Liver (tissue), 10 donors: ENCODE measurements at places on chromosomes 5 and 9. TPM values are rescaled to one million over a fixed set of nuclear protein-coding genes. Genes with fewer than 3 reads are reported as not detected.

GRCh38 chr5:175082866-175083590 lies 358.6 kb downstream of the MSX2 start:
- no peaks in the 10 kb centered on the region for H3K27me3 ChIP-seq
- no peak overlapping the region for H3K4me3 ChIP-seq
- no peaks in the 10 kb centered on the region for H3K4me1 ChIP-seq
- DNase-seq: no peak
- no peaks in the 10 kb centered on the region for H3K36me3 ChIP-seq

UQCRQ gene
- 62.5 TPM for total RNA-seq

DNA sequence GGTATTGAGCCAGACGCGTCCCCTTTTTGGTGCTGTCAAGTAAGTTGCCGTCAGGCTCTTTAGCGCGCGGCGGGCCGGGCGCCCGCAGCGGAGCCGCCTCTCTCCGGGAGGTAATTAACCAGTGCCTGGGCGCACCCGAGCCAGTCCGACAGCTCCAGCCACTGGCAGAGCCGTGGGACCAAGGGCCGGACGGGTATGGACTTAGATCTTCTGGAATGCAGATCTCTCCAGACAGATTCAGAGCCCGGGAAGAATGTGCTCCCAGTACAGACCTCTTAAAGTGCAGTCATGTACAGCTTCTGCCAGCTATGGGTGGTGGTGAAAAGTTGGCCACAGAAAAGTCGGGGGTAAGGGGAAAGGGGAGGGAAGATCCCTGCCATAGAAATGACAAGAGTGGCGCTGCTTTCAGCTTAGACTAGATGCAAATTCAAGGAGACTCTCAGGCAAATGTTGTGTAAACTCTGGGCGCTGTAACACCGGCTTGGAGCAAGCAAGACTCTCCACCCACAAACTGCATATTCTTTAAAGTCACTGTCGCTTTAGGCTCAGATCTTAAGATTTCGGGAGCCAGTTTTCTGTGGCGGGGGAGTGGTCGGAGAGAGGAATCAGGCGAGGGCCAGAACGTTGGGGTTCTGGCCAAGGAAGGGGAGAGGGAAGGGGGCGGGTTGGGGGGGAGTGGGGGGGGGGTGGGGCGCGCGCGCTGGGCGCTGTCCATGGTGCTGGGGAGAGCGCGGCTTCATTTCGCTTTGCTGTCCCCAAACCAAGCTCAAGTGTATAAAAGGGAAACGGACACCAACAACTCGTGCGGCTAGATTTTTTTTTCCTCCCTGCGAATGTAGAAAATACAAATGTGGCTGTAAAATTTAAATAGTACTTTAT lies 29.2 kb downstream of the NR2F1 start:
- no peaks in the 10 kb centered on the region for H3K36me3 ChIP-seq
- no peak overlapping the region for H3K4me3 ChIP-seq
- H3K4me1 ChIP-seq: peaks cover 2% of the 10 kb centered on the region

- no peaks in the 10 kb centered on the region for H3K36me3 ChIP-seq
- H3K27me3 ChIP-seq: no peaks in the 10 kb centered on the region
- no peak overlapping the region for H3K4me3 ChIP-seq
- H3K27ac ChIP-seq: no peak overlapping the region
- H3K4me1 ChIP-seq: no peaks in the 10 kb centered on the region
Observed at GRCh38 chr5:159826351-159827214, 89.7 kb upstream of the ADRA1B start.

- H3K4me3 ChIP-seq: no peak overlapping the region
- H3K27me3 ChIP-seq: no peaks in the 10 kb centered on the region
- H3K4me1 ChIP-seq: no peaks in the 10 kb centered on the region
- no peak overlapping the region for H3K27ac ChIP-seq
Observed at GRCh38 chr5:86979811-86980411, 287.8 kb upstream of the RASA1 start.

DNA sequence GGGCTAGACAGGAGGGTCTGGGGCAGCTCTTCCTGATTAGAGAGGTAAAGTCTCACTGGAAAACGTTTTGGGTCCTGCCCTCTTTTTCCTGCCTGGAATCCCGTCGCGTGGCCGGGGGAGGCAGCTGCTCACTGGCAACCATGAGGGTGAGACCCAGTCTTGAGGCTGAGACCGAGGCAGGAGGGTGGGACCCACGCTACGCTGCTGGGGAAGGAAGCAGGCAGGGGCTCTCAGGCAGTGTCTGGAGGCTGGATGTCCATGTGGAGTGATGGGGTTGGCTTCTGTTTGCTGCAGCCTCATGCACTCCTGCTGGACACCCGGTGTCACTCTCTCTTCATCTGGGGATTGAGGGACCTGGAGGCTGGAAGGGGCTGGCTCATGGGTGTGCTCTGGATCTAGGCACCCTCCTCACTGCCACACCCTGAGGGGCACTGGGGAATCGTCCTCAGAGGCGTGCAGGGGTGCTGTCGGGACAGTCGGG lies 11.3 kb upstream of the SLC2A6 start:
- no peak for DNase-seq
- H3K36me3 ChIP-seq: no peaks in the 10 kb centered on the region
- no peak overlapping the region for H3K27ac ChIP-seq
- no peak overlapping the region for H3K4me3 ChIP-seq

- no peaks in the 10 kb centered on the region for H3K36me3 ChIP-seq
- no peak overlapping the region for H3K4me3 ChIP-seq
- no peak for DNase-seq
- no peaks in the 10 kb centered on the region for H3K4me1 ChIP-seq
Observed at GRCh38 chr5:81292130-81292529, 9.3 kb upstream of the ZCCHC9 start.

- no peak overlapping the region for H3K4me3 ChIP-seq
- H3K4me1 ChIP-seq: peaks cover 18% of the 10 kb centered on the region
- H3K27ac ChIP-seq: no peak overlapping the region
- no peak for DNase-seq
- H3K36me3 ChIP-seq: no peaks in the 10 kb centered on the region
- H3K27me3 ChIP-seq: peaks cover 3% of the 10 kb centered on the region
Observed at GRCh38 chr5:93607367-93608258, 24.6 kb downstream of the NR2F1 start.

RORB gene
- not detected for total RNA-seq

CCDC183 gene
- 0.75 TPM for total RNA-seq

CARD9 gene
- total RNA-seq: 5.3 TPM

SPATA6L gene
- 1.6 TPM for total RNA-seq

DNA sequence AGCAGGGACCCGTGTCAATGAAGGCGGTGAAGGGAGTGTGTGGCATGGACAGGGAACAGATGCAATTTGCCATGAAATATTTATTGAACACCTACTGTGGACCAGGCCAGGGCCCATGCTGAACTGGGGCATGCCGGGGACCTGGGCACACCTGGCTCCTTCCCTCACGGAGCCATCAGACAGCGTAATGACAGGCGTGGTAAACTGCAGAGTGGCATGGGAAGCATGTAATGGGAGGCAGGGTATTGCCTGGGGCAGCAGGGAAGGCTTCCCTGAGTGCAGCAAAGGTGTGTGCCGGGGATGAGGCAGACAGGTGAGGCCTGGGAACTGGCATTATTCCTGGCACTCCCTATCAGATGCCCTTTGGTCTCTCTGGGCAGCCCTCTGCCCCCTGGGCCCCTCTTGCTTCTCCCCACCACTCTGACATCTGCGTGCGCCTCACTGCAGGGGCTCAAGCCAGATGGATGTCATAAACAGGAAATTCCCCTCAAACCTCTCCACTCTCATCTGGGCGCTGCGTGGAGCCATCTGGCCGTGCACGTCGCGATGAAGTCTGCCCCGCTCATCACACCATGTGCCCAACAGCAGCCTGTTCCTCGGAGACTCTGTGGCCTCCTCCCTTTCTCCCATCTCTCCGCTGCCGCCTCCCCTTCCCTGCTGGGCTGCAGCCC lies 67.6 kb downstream of the HMCN2 start:
- H3K36me3 ChIP-seq: no peaks in the 10 kb centered on the region
- H3K27ac ChIP-seq: no peak overlapping the region
- no peaks in the 10 kb centered on the region for H3K27me3 ChIP-seq

DNA sequence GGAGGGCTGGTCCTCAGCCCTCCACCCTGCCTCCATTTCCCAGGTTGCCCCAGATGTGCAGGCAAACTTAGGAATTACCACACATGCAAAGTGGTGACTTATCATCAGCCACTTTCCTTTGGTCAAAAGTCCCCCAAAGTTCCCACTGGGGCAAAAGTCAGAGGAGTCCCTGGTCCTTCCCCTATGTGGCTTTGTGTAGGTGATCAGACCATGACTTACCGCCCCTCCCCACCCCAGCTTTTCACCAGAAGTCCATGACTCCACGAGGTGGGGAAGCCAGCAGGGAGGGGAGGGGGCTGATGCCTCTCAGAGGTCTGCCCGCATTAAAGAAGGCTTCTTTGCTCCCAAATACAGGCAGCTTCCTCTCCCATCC lies 5.8 kb downstream of the TRAF1 start:
- H3K27me3 ChIP-seq: no peaks in the 10 kb centered on the region
- H3K4me3 ChIP-seq: no peak overlapping the region
- peak overlapping the region; percentile 36 for H3K27ac ChIP-seq
- no peaks in the 10 kb centered on the region for H3K36me3 ChIP-seq
- DNase-seq: no peak

DNA sequence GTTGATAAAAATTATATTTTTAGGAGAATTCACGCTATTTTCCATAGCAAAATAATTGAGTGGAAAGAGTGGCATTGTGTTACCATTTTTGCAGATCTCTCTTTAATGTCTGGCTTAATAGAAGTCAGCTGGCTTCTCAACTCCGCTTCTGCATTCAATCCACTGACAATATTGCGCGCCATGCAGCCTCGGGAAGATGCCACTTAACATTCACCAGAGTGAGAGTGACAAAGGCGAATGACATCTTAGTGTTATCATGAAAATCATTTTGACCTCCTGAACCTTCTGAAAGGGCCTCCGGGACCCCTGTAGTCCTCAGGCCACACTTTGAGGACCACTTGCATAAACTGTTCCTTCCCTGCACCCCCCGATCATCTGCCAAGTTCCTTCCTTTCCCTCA lies 80.1 kb upstream of the ORM1 start:
- no peak for DNase-seq
- peaks cover 12% of the 10 kb centered on the region for H3K36me3 ChIP-seq
- H3K27me3 ChIP-seq: no peaks in the 10 kb centered on the region
- no peak overlapping the region for H3K27ac ChIP-seq

GRCh38 chr5:60494144-60494543 lies 205.8 kb downstream of the DEPDC1B start:
- H3K4me1 ChIP-seq: no peaks in the 10 kb centered on the region
- no peak overlapping the region for H3K27ac ChIP-seq
- H3K27me3 ChIP-seq: no peaks in the 10 kb centered on the region

DNA sequence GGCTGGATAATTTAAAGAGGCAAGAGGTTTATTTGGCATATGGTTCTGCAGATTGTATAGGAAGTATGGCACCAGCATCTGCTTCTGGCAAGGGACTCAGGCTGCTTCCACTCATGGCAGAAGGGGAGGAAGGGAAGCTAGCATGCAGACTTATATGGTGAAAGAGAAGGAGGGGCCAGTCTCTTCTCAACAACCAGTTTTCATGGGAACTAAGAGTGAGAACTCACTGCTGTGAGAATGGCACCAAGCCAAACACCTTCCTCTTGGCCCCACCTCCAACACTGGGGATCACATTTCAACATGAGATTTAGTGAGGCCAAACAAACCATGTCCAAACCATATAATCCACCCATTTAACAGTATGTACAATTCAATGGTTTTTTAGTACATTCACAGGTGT lies 113.3 kb upstream of the SHB start:
- no peaks in the 10 kb centered on the region for H3K27me3 ChIP-seq
- no peak for DNase-seq

CHSY3 gene
- total RNA-seq: 7.7 TPM

PDZD2 gene
- total RNA-seq: 0.42 TPM

CTSV gene
- total RNA-seq: 0.17 TPM

DNA sequence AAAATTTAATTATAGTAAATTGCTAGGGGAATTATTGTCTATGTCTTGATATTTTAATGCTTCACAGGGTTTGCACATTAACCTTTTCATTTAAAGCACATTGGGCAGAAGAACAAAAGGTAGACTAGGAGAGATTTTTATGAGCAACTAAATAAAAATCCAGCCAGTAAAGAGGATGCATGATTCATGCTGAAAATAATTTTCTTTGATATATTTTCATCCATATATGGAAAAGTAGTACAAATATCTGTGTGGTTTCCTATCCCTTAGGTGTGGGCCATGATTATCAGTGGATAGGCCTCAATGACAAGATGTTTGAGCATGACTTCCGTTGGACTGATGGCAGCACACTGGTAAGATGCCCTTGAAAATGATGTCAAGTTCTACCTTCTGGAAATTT lies 83.1 kb downstream of the VCAN start:
- no peaks in the 10 kb centered on the region for H3K36me3 ChIP-seq
- no peaks in the 10 kb centered on the region for H3K4me1 ChIP-seq
- no peaks in the 10 kb centered on the region for H3K27me3 ChIP-seq

DNA sequence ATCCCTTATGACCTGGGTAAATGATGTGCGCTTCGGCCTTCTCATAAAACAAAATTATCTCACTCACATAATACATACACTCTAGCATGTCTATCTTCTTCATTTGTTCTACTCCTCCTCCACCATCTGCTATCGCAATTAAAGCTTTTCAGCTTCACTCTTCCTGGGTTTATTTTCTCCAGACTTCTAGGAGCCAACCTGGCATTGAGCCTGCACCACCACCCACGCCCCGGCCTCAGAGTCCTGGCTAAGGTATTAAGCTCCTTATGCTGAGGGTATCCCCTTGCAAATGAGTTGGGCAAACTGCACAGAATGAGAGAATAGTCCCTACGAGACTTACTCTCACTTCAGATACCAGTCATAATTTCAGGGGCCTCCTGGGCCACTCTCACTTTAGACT lies 236.1 kb upstream of the CDH12 start:
- H3K36me3 ChIP-seq: no peaks in the 10 kb centered on the region
- peaks cover 11% of the 10 kb centered on the region for H3K4me1 ChIP-seq
- DNase-seq: no peak
- H3K4me3 ChIP-seq: no peak overlapping the region
- no peaks in the 10 kb centered on the region for H3K27me3 ChIP-seq

DNA sequence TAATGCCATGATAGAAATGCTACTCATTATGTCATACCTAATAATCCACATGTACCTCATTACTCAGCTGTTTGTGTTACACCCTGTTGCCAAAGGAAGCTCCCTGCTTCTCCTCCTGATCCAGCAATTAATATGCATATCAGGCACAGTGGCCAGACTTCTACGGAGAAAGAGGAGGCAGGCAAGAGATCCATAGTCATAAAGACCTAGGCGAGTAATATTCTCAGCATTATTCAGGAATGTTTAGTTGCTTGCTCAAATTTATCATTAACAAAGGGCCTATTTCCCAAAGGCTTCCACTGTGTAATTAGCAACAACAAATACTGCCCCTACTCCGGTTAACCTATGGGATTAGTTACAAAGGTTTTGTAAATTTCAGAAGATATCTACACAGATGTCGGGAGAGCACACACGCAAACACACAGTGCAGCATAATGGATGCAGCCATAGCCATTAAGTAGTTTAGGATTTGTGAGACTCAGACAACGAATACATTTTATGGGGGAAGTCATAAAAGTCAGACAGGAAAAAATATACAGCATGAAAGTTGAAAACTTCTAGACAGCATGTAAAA lies 192.6 kb downstream of the EFNA5 start:
- H3K36me3 ChIP-seq: no peaks in the 10 kb centered on the region
- no peaks in the 10 kb centered on the region for H3K27me3 ChIP-seq
- no peak overlapping the region for H3K27ac ChIP-seq
- no peaks in the 10 kb centered on the region for H3K4me1 ChIP-seq
- DNase-seq: no peak
- H3K4me3 ChIP-seq: no peak overlapping the region
